ENCODE measurements at places on chromosomes 5 and 9.
A peak's percentile ranks its signal among the peaks of the same experiment; 100 is the strongest.

DNA sequence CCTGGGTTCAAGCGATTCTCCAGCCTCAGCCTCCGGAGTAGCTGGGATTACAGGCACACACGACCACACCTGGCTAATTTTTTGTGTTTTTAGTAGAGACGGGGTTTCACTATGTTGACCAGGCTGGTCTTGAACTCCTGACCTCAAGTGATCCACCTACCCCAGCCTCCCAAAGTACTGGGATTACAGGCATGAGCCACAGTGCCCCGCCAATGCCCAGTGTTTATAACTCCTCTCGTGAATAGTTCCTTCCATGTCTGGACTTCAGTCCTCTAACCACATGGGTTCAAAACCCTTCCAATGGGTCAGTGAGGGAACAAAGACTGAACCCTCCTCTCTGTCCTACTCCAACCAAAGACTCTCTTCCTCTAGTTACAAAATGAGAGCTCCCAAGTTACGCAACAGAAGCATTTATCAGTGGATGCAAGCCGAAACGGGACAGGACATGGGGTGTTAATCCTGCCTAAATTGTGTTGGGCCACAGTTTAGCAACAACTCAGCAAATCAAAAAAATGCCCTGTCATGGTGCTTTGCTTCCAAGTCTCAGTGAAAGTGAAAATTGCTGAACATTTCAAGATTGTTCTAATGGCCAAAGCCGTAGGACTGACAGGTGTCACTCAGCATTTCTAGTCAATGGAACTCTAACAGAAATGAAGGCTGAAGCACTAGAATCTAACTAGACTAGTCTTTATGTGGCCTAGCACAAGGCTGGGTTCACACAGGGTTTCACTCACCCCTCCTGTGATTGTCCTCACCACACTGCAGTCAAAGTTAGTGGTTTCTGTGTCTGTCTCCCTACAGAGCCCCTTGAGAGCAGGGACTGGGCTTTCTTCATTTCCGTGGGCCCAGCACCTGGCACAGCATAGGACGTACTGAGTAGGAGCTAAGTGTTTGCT lies 3.2 kb upstream of the TMEM245 start:
- DNase-seq = no peak

DNA sequence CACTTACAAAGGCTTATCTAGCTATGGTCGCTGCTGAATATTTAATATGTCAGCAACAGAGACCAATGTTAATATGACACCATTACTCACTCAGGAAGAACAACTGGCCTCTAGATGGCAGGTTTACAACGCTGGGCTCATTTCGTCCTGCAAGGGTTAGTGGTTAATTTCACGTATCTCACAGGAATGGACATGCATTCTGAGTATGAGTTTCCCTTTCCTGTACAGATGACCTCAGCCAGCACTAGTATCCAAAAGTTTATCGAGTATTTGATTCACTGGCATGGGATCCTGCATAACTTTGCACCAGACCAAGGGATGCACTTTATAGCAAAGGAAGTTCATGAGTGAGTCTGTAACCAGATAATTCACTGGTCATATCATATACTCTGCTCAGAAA lies 8.7 kb upstream of the TRPC7 start:
- no peak for DNase-seq

DNA sequence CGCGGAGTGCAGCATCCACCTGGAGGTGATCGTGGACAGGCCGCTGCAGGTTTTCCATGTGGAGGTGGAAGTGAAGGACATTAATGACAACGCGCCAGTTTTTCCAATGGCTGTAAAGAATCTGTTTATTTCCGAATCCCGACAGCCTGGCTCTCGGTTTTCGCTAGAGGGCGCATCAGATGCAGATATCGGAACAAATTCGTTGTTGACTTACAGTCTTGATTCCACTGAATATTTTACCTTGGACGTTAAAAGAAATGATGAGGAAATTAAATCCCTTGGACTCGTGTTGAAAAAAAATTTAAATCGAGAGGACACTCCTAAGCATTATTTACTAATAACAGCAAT lies 611 bp downstream of the PCDHA3 start:
- DNase-seq = no peak

DNA sequence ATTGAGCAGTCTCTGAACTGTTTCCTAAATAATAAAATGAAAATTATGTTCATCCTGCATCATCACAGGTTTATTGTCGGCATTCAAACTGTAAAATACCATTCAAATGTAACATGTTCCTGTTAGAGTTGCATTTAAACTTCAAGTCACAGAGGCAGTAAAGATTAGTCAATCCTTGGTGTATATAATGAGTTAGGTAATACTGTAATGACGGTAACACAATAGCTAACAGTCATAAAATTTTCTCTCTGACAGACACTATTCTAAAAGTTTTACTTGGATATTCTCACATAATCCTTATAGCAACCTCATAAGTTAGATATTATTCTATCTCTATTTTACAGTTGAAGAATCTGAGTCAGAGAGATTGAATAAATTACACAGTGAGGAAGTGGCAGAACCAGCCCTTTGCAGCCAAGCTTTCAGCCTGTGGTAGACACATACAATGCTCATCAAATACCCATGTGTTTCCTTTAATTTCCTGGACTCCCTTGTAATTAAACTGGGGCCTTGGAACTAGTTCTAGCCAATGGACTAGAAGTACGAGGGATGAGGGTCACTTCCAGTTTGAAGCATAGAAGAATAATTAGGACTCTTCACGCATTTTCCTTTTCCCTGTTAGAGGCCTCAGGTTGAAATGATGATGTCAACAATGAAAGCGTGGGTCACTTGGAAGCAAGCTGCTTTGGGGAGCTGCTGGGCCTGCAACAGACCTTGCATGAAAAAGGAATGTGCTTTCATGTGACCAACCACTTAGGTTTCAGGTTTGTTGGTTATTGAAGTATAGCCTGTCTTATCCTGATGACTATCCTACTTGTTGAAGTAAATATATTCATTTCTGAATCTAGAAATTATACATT lies 12.3 kb upstream of the CAST start:
- no peak for DNase-seq

DNA sequence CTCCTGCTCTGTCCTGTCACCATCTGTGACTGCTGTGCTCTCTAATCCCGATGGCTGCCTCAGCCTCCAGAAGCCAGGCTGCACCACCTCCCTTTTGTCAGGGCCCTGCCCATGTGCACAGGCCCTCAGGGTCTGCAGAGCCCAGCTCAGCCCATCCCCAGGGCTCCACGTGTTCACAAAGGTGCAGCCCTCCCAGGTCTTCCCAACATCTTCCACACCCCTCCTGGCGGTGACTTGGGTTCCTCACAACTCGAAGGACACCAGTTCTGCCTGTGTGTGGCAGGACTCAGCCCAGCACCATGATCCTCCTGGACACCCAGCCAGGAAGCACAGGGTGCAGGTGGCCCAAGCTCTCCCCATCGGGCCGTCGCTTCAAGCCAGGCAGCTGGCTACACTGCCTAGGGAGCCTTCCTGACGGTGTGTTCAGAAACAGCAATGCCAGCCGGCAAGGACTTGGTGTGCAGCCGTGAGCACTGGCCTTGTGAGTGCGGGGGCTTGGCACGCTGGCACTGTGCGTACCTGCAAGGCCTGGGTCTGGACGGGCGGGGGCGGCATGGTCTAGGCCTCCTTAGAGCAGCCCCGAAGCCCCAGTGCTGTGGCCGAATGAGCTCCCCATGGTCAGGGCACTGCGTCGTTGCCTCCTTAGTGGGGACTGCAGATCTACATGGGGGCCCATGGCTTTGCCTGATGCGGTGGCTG lies 96.1 kb downstream of the MRPL36 start:
- DNase-seq = no peak

GRCh38 chr5:78843436-78843835 lies 141.7 kb downstream of the ARSB start:
- DNase-seq = no peak

- no peak for DNase-seq
Observed at GRCh38 chr5:15959370-15960164, 220.0 kb downstream of the MARCHF11 start.

DNA sequence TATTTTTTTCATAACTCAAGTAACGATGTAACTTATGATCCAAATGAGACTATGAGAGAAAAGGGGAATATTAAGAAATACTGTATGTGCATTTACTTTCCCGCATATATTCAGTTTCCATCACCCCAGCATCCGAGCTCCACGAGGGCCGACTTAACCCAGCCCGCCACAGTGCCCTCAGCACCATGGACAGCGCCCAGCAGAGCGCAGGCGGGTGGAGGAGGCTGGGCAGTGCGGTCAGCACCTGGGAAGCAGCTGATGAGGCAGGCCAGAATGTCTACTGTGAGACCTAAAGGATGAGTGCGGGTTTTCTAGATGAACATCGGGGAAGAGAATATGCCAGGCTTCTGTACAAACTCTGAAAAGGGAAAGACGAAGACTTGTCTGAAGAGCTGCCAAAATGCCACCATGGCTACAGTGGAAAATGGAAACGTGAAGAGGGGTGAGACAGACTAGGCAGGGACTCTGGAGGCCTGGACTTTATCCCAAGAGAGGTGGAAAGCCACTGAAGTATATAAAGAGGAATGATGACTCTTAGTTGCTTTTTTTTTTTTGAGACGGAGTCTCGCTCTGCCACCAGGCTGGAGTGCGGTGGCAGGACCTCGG lies 34.5 kb upstream of the MED27 start:
- peak; percentile 30 for DNase-seq

- no peak for DNase-seq
Observed at GRCh38 chr5:73312146-73312871, 136.3 kb downstream of the FOXD1 start.

DNA sequence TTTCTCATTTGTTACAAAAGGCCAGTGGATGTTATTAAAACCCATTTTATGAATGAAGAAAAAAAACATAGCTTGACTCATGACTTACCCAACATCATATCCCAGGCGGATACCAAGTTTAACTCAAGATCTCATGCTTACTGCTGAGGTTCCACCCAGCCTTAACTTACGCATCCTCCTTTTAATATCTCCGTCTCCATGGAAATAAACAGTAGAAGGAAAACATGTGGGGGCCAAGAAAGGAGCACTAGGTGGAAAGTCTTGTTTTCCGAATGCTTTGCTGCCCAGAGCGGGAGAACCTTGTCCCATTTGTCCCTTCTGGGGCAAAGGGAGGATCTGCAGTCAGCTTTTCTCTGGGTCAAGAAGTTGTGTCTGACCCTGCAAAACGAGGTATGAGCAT lies 44.1 kb downstream of the ANGPTL2 start:
- DNase-seq = no peak

DNA sequence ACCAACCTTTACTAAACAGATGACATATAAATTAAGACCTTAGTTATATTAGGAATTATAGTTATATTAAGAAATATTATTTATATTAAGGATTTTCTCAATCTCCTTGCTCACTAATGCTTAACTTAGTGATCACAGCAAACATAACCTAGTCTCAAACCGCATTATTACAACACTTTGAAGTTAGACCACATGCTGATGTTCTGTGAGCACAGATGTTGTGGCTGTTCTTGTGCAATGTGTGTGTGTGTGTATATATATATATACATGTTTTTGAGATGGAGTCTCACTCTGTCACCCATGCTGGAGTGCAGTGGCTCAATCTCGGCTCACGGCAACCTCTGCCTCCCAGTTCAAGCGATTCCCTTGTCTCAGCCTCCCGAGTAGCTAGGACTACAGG lies 20.5 kb downstream of the ELP1 start:
- DNase-seq = no peak

DNA sequence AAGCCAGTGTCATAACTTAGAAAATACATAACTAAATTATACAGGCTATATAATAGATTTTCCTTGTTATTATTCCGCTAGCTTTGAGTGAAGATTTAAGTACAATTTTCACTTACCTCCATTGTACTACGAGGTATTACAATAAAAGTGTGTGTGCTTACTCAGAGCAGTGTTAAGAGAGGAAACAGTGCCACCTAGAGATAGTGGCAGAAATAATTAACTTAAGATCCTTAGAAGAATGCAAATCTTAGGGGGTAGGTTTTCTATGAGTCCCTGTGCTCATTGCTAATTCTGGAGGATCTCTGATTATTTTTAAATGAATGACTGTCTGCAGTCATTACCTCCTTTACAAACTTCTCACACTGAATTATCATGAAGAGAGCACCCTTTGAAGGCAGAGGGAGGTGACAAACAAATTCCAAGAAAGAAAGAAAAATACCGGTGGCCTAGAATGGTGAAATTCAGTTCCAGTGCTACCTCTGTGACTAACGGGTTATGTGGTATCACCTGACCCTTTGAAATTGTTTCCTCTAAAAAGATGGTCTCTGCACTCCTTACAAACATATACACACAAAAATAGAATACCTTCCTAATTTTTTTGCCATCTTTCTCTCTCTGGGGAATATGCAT lies 379.8 kb downstream of the TRIM36 start:
- no peak for DNase-seq

DNA sequence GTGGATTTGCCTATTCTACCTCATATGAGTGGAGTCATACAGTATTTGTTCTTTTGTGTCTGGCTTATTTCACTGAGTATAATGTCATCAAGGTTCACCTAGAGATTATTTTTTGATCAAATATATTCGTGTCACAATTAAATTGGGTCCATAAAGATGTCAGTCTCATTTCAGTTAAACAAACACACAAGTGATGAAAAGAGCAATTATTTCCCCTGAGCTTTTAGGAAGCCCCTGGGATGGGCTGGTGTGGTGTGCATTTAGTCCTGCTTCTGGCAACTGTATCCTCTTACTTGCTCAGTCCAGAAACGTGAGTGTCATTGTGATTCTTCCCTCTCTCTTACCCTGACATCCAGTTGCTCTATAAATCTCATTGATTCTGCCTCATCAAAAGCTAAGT lies 52.8 kb upstream of the CARTPT start:
- DNase-seq = no peak

GRCh38 chr9:124214116-124214515 lies 43.6 kb upstream of the NEK6 start:
- DNase-seq = no peak

- DNase-seq = no peak
Observed at GRCh38 chr9:97507428-97507984, 6.0 kb downstream of the TMOD1 start.

GRCh38 chr9:129177443-129177790 lies 644 bp downstream of the IER5L start:
- no peak for DNase-seq

DNA sequence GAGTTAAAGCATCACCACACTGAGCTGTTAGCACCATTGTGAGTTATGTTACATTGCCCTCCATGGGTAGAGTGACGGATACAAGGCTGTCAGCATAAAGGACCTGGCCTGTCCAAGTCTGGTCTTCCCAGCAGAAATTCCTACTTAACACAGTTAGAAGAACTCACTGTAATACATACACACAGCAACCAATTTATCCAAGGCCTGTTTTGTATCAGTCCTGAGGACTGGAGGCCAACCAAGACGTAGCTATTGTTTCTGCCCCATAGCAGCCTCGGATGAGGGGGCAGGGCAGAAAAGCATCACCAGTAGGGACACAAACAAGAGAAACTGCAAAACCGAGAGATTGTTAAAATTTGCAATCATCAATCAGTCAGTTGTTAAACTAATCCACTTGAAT lies 66.0 kb upstream of the CKMT2 start:
- DNase-seq = no peak

- DNase-seq = no peak
Observed at GRCh38 chr5:53333160-53333559, 147.3 kb upstream of the FST start.

Data from T-helper 9 cell (primary cell).